ENCODE measurements at places on chromosomes 6 and 20.
A peak's percentile ranks its signal among the peaks of the same experiment; 100 is the strongest.

- peaks cover 14% of the 10 kb centered on the region for H3K27me3 ChIP-seq
- no peak overlapping the region for H3K27ac ChIP-seq
- DNase-seq, result no peak
- no peak overlapping the region for H3K4me3 ChIP-seq
- no peaks in the 10 kb centered on the region for H3K4me1 ChIP-seq
These were observed 45.3 kb upstream of the IFNGR1 start for GRCh38 chr6:137264311-137265075.

GRCh38 chr20:63651942-63652191, 1.4 kb downstream of the STMN3 start:
- H3K36me3 ChIP-seq, result no peaks in the 10 kb centered on the region
- H3K4me3 ChIP-seq, result peak overlapping the region; percentile 65
- DNase-seq, result no peak
- H3K4me1 ChIP-seq, result peaks cover 22% of the 10 kb centered on the region

DNA sequence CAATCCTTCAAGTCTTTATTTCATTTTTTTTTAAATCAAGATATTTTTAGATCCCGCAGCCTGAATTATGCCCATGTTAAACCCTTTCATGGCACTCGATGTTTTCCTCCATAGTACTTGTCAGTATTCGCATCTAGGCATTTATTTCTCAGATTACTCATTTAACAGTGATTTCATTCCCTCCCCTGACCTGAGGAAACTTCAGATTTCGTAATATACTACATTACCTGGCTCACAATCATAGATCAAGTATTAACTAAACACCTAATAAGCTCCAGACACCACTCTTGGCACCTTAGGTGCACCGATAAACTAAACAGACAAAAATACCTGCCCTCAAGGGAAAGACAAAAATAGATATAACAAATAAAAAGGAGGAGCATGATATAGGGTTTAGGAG, 413.2 kb upstream of the GJE1 start:
- no peak for DNase-seq
- no peaks in the 10 kb centered on the region for H3K4me1 ChIP-seq
- no peak overlapping the region for H3K27ac ChIP-seq
- H3K27me3 ChIP-seq, result peaks cover 4% of the 10 kb centered on the region

GRCh38 chr20:9093218-9093957, 24.5 kb downstream of the PLCB4 start:
- no peaks in the 10 kb centered on the region for H3K27me3 ChIP-seq
- no peak overlapping the region for H3K4me3 ChIP-seq
- H3K27ac ChIP-seq, result no peak overlapping the region
- H3K36me3 ChIP-seq, result no peaks in the 10 kb centered on the region
- no peaks in the 10 kb centered on the region for H3K4me1 ChIP-seq
- no peak for DNase-seq

GRCh38 chr6:131754715-131755567, 44.1 kb upstream of the CTAGE9 start:
- H3K27me3 ChIP-seq, result peaks cover 18% of the 10 kb centered on the region
- H3K4me1 ChIP-seq, result no peaks in the 10 kb centered on the region
- no peak overlapping the region for H3K4me3 ChIP-seq
- no peak overlapping the region for H3K27ac ChIP-seq

- no peaks in the 10 kb centered on the region for H3K27me3 ChIP-seq
- peaks cover 12% of the 10 kb centered on the region for H3K36me3 ChIP-seq
- H3K4me3 ChIP-seq, result no peak overlapping the region
- H3K27ac ChIP-seq, result no peak overlapping the region
These were observed 6.8 kb downstream of the MKKS start for GRCh38 chr20:10427060-10427692.

GRCh38 chr6:142372348-142372747, 70.5 kb downstream of the ADGRG6 start:
- H3K36me3 ChIP-seq, result no peaks in the 10 kb centered on the region
- H3K4me1 ChIP-seq, result peaks cover 2% of the 10 kb centered on the region
- DNase-seq, result no peak
- no peak overlapping the region for H3K27ac ChIP-seq
- H3K27me3 ChIP-seq, result peaks cover 2% of the 10 kb centered on the region

GRCh38 chr6:70264306-70264705, 38.6 kb downstream of the COL9A1 start:
- no peaks in the 10 kb centered on the region for H3K36me3 ChIP-seq
- DNase-seq, result no peak
- H3K4me3 ChIP-seq, result no peak overlapping the region
- H3K27ac ChIP-seq, result no peak overlapping the region
- H3K4me1 ChIP-seq, result no peaks in the 10 kb centered on the region
- H3K27me3 ChIP-seq, result peaks cover 2% of the 10 kb centered on the region

GRCh38 chr20:39445095-39445494, 483.0 kb downstream of the DHX35 start:
- H3K4me1 ChIP-seq, result no peaks in the 10 kb centered on the region
- DNase-seq, result no peak
- H3K4me3 ChIP-seq, result no peak overlapping the region
- H3K27ac ChIP-seq, result no peak overlapping the region

All from activated naive CD4-positive, alpha-beta T cell treated with anti-CD3 and anti-CD28 coated beads for 36 hours (primary cell).